Left renal cortex interstitium (tissue), 4 donors: ENCODE measurements at places on chromosomes 1 and 21. TPM values are rescaled to one million over a fixed set of nuclear protein-coding genes. Genes with fewer than 3 reads are reported as not detected.

GRCh38 chr1:198465201-198466144 is 75.0 kb downstream of the ATP6V1G3 start:
- peak; percentile 17 for DNase-seq

GRCh38 chr1:77273891-77274290 is 7.9 kb upstream of the AK5 start:
- no peak for DNase-seq

GRCh38 chr1:19010995-19011844 is 54.7 kb upstream of the IFFO2 start:
- DNase-seq = no peak

DNA sequence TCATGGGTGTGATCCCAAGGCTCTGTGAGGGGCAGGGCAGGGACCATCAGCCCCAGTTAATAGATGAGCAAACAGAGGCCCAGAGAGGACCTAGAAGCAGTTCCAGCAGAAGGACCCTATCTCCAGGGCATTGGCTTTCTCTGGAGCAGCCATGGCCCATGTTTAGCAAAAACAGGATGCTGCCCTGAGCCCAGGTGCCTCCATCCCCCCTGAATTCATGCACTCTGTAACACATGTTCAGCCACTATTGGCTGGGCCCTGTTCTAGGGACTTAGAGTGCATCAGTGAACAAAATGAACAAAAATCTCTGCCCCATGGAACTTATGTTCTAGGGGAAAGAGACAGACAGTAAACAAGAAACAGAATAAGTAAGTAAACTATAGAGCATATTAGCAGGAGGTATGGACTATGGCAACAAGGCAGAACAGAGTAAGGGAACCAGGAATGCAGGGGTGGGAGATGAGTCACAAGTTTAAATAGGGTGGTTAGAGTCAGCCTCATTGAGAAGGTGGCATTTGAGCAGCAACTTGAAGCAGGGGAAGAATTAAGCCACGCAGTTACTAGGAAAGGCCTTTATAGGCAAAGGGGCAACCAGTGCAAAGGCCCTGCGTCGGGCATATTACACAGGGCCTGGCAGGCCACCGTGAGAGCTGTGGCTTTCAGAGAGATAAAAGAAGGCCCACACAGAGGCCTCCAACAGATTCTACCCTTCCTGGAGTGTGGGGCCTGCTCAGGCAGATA is 185.9 kb upstream of the EDN2 start:
- no peak for DNase-seq

DNA sequence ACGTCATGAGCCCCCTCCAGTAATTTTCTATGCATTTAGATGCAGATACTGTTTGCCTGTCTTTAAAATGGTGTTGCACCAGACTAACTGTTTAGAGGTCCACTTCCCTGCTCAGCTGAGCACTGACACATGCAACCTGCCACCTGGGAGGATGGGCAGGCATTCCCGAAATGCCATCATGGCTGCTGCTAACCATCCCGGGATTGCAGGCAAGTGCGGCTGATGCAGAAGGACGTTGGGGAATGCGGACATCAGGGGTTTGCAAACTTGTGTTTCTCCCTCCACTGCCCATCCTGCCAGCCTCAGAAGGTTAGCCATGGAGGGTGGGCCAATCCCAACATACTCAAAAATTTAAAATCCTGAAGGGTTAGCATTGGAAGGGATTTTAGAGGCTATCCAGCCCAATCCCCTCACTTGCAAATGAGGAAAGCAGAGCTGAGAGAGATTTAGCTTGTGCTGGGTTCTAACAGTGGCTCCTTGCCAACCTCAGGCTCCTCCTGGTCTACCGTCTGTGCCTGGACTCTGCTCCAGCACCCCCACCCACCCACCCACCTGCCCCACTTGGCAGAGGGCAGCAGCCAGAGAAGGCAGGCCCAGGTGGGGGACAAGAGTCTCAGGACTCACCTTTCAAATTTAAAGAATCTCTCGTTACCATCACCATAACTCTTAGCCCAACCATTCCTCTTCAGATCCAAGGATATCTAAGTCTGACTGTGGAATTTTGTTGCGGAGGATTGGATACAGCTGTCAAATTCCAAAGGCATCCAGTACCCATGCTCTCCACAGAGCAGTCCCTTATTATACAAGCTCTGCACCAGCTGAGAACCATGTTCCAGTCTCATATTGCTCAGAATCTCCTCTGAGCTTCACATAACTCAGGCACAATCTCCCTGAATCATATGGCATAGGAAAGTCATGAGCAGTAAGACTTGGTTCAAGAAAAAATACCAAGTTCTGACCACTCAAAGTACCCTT is 34.2 kb downstream of the HIVEP3 start:
- DNase-seq = no peak

- DNase-seq = no peak
Observed at GRCh38 chr1:119822406-119822805, 11.1 kb upstream of the REG4 start.

DNA sequence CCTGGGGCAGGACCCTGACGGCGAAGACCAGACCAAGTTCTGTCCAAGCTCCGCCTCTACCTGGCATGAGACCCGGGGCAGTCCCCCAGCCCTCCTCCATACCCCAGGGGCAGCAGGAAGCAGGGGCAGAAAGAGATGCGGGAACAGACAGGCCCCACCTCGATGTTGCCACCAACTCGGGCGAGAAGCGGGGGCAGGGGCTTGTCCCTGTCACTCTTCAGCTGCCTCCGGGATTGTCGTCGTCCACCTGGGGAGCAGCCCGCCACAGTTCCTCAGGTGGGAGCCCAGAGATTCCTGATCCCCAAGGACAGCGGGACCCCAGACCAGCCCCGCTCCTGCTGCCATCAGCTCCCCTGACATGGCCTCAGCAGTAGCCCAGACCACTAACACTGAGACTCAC is 54.8 kb downstream of the CHD5 start:
- DNase-seq = no peak

- DNase-seq = peak; percentile 69
Observed at GRCh38 chr1:201916649-201917249, 28.1 kb downstream of the SHISA4 start.

DNA sequence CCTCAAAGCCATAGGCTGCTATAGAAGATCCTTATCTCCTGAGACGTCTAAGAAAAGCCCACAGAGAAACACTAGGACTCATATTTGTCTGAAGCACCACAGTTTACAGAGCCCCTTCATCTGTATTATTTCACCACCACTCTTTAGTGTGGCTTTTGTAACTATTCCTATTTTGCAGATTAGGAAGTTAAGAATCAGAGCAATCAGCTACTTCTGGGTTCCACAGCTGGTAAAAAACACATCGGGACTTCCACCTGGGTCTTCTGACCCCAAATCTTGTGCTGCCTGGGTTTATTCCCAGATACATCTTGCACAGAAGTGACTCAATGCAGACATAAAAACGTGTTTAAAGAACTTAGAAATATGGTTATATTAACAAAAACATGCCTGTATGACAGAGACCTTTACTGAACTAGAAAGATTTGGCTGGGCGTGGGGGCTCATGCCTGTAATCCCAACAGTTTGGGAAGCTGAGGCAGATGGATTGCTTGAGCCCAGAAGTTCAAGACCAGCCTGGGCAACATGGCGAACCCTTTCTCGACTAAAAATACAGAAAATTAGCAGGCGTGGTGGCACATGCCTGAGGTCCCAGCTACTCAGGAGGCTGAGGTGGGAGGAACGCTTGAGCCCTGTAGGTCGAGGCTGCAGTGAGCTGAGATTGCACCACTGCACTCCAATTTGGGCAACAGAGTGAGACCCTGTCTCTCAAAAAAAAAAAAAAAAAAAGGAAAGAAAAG is 40.9 kb downstream of the ELK4 start:
- no peak for DNase-seq

DNA sequence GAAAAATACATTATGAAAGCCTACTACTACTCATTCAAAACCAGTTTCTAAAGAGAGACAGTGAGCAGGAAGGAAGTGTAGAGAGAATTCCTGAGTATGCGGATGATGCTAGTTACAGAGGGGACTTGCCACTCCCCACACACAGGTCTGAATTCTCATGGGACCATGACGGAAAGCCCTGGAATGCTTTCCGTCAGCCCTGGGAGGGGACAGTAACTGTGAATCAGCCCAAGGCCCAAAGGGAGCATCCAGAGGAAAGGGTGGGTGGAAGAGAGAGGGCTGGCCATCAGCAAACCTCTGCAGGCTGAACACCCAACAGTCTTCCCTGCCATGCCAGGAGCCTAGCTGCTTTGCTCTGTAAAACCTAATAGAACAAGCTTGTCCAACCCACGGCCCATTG is 36.4 kb downstream of the RCSD1 start:
- no peak for DNase-seq

DNA sequence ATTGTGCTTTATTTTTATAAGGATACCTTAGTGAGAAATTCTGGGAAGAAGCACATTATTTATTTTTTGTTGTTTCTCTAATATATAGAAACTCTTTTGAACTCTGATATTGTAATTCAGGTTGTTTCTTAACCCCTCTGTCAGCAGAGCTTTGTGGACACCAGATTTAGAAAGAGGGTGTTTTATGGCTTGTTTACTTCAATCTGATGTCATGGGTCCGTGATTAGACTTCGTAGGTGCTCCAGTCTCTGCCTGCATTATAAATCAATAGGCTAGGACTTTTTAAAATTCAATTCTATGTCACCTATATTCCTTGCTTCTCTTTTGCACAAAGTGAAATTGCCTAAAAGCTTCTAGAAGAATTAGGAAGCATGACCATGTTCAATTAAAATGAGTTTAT is 47.3 kb upstream of the CCDC190 start:
- DNase-seq = no peak

DNA sequence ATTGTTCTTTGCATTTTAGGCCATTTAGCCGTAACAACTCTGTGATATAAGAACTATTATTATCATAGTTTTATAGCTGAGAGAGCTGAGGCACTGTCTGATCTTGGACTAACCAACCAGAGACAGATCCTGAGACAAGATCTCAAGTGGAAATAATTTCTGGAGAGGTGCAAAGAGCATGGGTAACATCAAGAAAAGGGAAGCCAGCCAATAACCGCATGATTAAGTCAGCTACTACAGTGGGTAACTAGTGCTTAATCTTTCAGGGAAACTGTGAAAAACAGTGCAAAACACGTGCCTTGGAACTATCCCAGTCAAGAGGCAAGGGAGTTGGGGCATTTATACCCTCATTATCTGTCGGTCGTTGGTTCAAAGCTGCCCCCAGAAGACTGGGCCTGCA is 105.8 kb downstream of the OMA1 start:
- DNase-seq = no peak

Gene DCST2
- 1.1 TPM for polyA plus RNA-seq

Gene CASQ1
- polyA plus RNA-seq = 0.36 TPM

Gene CYP4A11
- 64.5 TPM for polyA plus RNA-seq

Gene GREM2
- 1.0 TPM for polyA plus RNA-seq

Gene ZNF326
- polyA plus RNA-seq = 47.0 TPM

Gene KIF26B
- polyA plus RNA-seq = 44.6 TPM

Gene PRDM16
- 7.1 TPM for polyA plus RNA-seq
